ENCODE measurements at places on chromosomes 7 and 10.

- no peak for DNase-seq
Measured at GRCh38 chr10:133002685-133003084, 60.3 kb upstream of the CFAP46 start.

DNA sequence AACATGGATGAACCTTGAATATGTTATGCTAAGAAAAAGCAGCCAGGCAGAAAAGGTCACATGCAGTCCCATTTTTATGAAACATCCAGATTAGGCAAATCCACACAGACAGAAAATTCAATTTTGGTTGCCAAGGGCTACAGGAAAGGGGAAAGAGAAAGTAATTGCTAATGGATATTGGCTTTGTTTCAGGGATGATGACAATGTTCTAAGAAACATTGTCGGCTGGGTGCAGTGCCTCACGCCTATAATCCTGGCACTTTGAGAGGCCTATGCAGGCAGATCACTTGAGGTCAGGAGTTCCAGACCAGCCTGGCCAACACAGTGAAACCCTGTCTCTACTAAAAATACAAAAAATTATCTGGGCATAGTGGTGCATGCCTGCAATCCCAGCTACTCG is 23.0 kb downstream of the ZNF33B start:
- DNase-seq: peak; percentile 18

- DNase-seq: no peak
Measured at GRCh38 chr10:78424723-78425122, 391.1 kb downstream of the RPS24 start.

DNA sequence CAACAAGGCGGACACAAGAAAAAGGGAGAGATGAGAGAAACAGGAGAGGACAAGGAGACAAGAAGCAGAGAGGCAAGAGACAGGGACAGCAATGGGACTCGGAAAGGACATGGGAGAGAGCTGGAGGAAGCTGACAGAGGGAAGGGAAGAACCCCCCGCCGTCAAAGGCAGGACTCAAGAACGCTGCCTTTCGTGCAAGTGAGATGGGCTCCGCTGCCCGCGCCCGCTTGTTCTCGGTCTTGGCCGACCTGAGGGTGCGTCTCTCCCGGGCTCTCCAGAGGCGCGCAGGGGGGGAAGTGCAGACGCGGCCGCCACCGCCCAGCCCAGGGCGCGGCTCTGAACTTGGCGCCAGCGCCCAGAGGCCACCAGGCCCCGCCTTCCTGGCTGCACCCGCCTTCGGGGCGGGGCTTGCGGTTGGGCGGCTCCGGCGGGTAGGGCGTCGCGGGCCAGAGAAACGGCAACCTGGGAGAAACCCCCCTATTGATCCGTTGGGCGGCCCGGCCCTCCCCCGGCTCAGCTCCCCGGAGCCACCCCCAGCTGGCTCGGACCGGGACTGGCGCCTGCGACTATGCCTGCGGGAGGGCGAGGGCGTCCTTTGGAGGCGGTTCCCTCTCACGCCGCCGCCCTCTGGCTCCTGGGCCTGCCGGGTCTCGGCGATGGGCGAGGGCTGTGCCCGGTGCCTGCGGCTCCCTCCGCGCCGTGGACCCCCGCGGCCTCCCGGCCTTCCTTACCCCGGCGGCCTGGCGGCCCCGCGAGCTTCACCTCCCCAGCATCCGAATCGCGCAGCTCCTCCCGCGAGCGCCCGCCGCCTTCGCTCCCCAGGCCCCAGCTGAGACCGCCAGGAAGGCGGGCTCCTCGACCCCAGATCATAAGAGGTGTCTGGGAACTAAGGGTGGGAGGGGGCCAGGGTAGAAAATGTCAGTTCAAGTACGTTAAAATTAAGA is 2.2 kb upstream of the ANTXRL start:
- DNase-seq: peak; percentile 78

DNA sequence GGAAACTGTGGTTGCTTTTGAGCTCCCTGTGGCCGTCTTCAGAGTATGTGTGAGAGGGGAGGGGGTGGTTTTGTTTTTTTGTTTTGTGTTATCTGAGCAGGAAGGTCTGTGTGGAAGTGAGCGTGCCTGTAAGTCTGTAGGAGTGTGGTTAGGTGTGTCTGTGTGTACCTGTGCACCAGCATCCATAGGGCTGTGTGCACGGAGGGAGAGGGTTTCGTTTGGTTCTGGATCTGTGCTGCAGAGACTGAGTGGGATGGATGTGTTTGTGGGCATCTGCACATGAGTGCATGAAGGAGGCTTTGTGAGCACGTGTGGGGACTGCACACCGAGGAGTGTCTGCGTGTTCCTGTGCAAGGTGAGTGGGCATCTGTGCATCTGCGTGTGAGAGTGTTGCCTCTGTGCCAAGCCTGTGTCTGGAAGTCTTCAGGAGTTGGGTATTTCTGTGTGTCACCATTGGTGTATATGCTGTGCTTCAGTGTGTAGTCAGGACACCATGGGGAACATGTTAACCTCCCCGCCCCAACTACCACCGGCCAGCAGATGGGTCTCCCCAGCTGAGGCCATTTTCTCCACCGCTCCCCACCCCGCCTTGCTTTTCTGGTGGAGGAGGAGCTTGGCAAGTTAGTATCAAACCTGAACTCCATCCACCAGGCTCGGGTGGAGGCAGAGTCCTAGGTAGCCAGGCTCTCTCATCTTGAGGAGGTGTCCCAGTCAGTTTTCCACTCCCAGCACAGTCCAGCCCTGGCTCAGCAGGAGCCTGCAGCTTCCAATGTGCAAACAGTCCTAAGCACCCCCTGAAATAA is 7.1 kb upstream of the TLX1 start:
- DNase-seq: no peak

GRCh38 chr7:1121886-1122831 is 34.2 kb downstream of the GPER1 start:
- no peak for DNase-seq

DNA sequence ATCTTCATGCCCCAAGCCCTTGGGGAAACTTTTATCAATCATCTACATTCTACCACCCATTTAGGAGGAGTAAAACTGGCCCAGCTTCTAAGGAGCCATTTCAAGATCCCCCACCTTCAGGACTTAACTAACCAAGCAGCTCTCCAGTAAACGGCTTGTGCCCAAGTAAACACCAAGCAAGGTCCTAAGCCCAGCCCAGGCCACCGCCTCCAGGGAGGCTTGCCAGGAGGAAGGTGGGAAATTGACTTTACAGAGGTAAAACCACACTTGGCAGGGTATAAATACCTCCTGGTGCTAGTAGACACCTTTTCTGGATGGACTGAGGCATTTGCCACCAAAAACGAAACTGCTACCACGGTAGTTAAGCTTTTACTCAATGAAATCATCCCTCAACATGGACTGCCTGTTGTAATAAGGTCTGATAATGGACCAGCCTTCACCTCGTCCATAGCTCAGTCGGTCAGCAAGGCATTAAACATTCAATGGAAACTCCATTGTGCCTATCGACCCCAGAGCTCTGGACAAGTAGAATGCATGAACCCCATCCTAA is 5.6 kb downstream of the AKR1B15 start:
- DNase-seq: no peak

GRCh38 chr10:6013413-6014192 is 36.3 kb upstream of the IL15RA start:
- DNase-seq: no peak

- DNase-seq: no peak
Measured at GRCh38 chr7:75533926-75534325, 41.8 kb downstream of the SPDYE5 start.

- DNase-seq: no peak
Measured at GRCh38 chr7:51227861-51228260, 88.7 kb downstream of the COBL start.

DNA sequence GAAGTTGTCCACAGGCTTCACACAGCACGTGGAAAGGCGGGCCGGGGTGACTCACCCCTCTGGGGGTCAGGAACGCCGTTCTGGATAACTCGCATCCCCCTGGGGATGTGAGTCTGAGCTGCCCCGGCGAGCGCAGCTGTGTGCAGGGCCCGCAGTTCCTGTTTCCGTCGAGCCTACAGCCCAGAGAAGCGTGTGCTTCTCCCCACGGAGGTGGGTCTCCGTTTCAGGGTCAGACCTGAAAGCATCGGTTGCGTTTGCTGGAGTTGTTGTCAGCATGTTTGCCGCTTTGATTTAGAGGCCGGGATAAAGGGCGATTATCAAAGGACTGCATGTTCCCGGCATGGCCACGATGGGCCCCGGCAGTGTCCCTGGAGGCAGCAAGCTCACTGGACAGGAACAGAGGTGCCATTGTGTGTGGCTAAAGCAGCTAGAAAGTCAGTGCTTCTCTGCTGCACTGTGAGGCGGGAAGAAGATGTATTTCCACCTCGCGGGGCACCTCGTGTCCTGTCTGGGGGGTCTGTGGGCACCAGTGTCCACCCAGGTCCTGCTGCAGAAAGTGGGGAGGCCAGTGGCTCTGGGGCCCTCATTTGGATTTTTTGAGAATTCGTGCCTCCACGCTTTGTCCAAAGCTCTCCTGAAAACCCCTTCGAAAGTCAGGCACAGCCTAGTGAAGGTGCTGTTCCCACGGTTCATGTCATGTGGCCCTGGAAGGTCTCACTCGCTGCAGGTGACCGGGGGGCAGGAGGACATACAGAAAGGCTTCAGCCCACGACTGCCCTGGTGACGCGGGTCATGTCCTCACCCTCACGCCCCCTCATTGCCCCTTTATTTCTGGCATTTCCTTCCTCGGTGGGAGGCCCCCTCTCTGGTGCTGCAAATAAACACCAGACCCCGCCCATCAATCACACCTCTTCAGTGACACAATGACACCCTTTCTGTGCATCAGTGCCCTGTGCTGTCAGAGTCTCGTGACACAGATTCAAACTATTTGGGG is 27.4 kb upstream of the GDI2 start:
- DNase-seq: no peak

DNA sequence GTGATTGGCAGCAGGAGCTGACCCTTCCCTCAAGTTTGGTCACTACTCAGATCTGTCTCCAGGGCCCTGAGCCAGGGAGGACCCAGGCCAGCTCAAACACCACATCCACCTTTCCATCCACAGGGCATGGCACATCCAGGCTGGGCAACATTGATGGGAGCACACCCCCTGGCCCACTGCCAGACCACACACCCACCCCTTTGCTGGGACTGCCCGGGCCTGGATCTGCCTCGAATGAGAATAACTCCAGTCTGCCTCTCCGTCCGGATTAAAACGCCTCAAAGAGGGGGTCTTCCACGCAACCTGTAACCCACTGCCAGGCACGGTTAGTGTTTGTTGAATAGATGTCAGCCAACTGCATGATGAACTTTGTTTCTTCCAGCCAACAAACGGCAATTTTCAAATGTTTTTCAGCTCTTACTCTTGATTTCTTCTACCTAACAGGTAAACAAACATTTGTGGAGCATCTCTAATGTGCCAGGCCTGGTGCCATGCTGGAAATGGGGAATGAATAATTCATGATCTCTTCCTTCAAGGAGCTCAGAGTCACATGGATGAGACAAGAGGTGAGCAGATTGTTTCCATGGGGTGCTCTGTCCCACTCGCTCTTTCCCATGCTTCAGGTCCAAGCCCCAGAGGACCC is 41.0 kb upstream of the CHST15 start:
- DNase-seq: no peak

DNA sequence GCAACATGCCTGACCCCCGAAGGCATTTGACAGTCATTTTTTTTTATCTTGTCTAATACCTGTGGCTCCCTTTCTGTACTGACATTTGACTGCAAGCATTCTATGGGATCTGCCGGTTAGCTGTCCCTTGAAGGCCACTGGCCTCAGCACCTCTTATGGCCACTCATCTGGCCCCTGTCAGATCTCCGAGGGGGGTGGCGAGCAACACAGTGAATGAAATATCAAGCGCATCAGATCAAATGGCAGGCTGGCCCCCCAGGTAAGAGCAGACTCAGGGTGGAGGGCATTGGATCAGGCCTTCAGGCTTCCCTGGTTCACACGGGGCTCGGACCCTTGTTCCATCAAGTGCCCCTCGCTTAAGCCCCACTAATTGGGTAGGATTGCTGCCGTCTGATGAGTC is 199.6 kb upstream of the MKI67 start:
- no peak for DNase-seq

- DNase-seq: no peak
Measured at GRCh38 chr10:129089341-129089740, 377.7 kb upstream of the MGMT start.

DNA sequence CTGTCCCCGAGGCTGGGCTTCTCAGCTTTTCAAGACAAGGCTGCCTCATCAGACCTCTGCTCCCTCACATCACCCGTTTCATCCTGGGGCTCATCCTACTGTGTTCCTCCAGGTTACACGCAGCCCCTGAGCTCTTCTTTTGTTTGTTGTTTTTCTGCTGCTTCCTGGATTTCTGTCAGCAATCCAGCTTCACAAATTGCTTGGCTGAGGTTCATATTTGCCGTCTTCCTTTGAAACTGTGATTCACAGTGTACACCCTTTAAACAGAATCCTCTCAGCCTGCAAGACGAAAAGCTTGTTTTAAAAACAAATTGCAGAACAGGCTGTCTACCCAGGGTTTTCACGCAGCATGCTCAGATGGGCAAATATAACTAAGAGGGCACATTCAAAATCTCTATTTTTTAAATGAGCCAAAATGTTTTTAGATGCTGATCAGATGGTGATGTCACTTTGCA is 39.1 kb upstream of the PARD3 start:
- DNase-seq: peak; percentile 56

- DNase-seq: no peak
Measured at GRCh38 chr10:7896297-7896696, 78.0 kb downstream of the TAF3 start.

DNA sequence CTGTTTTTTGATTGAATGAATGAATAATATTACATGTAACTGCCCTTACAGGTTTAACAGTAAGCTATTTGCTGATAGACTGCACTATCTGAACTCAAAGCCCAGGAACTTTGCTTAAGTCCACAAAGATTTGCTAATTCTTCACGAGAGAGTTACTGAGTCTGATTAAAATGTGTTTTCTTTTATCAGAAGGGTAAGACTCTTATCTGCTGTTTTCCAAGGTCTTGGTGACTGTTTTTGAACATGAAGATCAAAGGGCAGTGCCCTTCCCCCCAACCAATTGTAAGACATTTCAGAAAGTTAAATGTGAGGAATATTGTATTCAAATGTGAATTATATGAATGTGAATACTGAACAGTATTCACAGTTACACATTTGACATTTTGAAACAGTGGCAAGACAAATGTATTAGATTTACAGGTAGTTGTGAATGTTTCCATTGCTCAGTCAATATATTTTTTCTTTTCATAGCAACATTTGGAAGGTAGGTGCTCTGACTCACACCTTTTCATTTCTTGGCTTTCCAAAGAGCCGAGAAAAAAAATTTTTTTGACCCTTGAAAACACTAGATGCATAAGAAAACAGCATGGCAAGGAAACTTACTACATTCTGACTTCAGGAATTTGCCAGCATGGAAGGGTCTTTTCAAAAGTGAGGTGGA is 62.7 kb downstream of the DKK1 start:
- DNase-seq: no peak

GRCh38 chr7:138838166-138838565 is 40.2 kb upstream of the ATP6V0A4 start:
- no peak for DNase-seq

GRCh38 chr10:29675984-29676383 is 41.2 kb upstream of the SVIL start:
- no peak for DNase-seq
